NCI-H1694 treated with DMSO at 0.1 percent for 48 hours (cell line): ENCODE measurements at places on chromosomes 12 and 14.

DNA sequence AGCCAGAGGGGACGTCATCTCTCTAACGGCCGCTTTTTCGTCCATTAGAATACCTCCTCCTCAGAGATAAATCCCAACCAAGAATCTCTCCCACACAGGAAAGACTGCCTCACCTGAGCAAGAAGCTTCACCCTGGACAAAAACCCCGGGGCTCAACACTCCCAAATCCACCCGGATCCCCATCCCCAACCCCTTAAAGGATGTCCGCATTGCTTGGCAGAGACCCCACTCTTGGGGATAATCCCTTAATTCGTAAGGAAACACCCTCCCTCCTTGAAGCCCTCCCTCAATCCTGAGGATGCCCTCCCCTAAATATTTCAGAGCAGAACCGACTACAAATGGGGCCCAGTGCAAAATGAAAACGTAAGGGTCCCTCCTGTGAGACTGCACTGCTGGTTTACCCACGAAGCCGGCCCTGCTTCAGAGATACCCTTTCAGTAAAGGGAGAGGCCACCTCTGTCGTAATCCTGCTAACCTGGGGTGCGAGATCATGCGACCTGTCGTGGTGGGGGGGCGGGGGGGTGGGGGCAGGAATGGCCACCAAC is 655 bp upstream of the DYNLL1 start:
- DNase-seq = no peak

DNA sequence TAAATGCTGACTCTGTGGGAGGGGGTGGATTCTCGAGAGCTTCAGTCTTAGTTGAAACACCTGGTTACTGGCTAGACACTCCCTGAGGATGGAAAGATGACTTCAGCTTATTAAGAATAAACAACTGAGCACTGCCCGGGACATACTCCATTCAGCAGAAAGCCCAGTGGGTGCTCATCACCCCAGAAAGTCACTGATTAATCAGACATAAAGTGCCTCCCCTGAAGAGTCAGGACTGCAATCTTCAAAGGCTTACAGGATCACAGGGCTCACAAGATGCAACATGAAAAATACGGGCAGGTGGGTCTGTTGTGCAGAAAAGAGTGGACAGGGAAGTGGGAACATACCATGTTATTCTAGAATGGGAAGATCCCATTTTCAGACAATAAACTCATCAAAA is 207.0 kb downstream of the CALM1 start:
- no peak for DNase-seq

GRCh38 chr14:78968265-78968664 is 798.1 kb downstream of the NRXN3 start:
- DNase-seq = no peak

GRCh38 chr12:104662908-104663307 is 206.2 kb downstream of the CHST11 start:
- DNase-seq = peak; percentile 21

DNA sequence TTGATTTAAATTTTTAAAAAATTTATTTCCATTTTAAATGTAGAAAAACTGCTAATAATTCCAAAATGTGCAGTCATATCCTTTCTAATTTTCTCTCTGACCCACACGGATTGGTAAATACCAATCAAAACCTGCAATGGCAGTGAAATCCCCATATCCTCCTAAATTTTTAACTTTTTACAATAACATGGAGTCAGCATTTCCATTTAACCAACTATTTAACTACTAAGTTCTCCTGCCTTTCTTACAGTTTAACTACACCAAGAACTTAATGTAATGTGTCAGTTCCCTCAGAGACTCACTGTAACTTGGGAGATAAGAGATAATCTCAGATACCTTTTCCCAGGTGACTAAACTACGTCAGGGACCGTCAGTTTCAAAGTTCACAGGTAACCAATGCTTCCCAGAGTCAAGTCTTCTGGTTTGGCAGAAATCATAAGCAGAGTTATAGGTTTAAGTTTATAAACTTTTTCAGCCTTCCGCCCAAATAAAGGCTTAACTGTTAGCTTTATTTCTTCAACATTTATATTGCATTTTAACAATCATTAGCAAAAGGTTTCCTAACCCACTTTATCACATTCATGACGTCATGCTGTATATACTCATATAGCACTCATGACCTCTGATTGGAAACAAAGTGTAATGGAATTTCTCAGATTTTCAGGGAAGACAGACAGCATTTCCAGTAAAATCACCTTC is 7.6 kb downstream of the KRAS start:
- DNase-seq = no peak

- DNase-seq = no peak
Measured at GRCh38 chr12:5520037-5520436, 88.1 kb downstream of the NTF3 start.

DNA sequence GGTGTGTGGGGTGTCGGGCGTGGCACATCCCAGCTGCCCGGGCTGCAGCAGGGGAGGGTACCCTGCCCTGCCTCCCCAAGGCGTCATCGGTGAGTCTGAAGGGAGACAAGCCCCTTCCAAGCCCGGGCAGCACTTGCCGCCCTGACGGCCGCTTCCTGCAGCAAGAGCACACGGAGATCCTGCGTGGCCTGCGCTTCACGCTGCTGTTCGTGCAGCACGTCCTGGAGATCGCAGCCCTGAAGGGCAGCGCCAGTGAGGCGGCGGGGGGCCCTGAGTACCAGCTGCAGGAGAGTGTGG is 10.1 kb upstream of the PUS1 start:
- no peak for DNase-seq

- peak; percentile 46 for DNase-seq
Measured at GRCh38 chr12:49336645-49337584, at the start of gene C1QL4. Gene C1QL4, minus strand, starts transcription at chr12:49337188. Its CDS starts 711 bp downstream, at chr12:49336477.

DNA sequence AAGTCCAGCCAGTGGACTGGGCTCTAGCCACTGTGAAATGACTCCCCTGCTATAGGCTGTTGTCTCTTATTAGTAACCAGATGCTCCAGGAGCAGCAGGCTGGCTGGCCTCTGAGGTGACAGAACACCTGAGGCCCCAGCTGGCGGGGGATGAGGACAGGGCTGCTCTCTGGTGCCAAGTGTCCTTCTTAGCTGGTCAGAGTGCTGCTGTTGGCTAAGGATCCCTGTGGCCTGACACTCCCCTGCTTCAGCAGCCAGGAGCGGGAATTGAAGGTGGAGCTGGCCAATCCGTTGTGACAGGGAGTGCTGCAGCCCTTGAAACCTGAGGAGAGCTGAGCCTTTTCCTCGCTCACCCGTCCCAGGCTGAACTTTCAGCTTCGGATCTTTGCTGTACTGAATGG is 30.7 kb downstream of the TMEM229B start:
- DNase-seq = no peak

DNA sequence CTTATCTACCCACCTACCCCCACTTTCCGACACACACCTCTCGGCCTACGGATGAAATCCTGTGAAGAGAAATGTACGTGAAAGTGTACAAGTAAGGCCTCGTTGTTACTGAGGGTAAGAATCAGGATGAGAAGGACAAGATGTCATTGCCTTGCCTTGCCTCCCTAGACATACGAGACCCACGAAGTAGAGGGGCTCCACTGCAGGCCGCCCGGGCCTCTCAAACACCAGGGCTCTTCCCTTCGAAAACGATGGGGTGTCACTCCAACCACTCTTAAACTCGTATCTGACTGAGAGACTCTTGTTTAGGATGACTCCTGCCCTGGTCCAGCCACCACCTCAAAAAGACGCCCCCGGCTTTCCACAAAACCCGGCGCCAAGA is 498 bp downstream of the RACGAP1 start:
- no peak for DNase-seq

GRCh38 chr12:66048218-66048834 is 82.2 kb downstream of the LLPH start:
- no peak for DNase-seq

GRCh38 chr14:67357969-67358354 is 1.6 kb downstream of the ATP6V1D start:
- no peak for DNase-seq

DNA sequence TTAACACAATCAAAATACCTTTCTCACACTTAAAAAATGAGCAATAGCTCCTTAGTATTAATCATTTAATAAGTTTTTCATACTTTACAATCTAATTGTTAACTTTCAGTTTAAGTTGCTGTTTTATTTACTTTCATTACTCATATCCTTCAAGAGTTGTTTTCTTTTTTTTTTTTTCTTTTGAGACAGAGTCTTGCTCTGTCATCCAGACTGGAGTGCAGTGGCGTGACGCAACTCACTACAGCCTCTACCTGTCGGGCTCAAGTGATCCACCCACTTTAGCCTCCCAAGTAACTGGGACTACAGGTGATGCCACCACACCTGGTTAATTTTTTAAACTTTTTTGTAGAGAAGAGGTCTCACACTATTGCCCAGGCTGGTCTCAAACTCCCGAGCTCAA is 16.1 kb downstream of the ZBTB1 start:
- no peak for DNase-seq

GRCh38 chr12:90991952-90992465 is 12.8 kb downstream of the EPYC start:
- DNase-seq = no peak

GRCh38 chr12:22169376-22169775 is 123.4 kb downstream of the CMAS start:
- DNase-seq = no peak

DNA sequence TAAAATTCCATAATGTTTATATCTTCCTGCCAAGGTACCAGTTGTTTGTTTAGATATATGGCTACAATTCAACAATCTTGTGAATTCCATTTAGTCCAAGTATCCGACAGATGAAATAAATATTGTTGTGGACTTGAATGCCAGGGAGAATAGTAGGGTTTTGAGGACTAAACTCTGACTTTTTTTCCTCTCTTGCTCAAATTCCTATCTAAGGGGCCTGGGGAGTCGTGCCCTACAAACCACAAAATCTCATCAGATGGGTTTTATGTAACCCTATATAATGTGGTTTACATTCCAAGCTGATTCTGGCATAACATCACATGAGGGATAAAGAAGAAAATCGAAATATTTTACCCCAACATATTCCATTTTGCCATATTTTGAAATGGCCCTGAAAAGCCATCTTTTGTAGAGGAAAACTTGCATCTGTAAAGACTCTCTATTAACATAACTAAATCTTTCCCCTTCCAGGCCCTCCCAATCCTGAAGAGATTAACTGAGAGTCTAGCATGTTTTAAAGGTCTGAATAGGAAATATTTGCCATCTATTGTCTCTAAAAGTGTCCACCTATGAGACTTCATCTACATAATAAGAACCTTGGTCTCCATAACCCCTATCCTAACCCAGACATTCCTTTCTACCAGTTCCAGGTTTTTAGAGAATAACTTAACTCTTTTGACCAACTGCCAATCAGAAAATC is 184.7 kb upstream of the KITLG start:
- no peak for DNase-seq

GRCh38 chr14:90397425-90398314 is 841 bp downstream of the CALM1 start:
- DNase-seq = peak; percentile 44

DNA sequence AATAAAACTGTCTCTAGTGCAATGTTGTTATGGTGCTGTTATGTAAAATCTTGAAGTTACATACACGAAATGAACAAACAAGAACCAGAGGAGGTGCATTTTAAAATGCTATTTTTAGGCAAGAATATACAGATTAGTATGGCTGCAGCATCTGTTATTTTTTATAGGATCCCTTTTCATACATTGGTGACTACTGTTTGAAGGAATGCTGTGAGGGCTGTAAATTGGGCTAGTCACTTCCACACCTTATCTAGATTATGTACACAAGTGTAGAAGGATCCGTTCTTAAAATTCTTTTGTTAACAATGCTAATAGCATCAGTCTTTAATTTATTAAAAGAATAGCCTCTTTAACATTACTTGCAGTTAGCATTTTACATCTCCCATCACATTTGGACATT is 284.3 kb upstream of the MDGA2 start:
- no peak for DNase-seq

GRCh38 chr12:68957273-68957672 is 24.3 kb upstream of the CPM start:
- no peak for DNase-seq

GRCh38 chr12:76694369-76694768 is 69.5 kb upstream of the ZDHHC17 start:
- DNase-seq = no peak

DNA sequence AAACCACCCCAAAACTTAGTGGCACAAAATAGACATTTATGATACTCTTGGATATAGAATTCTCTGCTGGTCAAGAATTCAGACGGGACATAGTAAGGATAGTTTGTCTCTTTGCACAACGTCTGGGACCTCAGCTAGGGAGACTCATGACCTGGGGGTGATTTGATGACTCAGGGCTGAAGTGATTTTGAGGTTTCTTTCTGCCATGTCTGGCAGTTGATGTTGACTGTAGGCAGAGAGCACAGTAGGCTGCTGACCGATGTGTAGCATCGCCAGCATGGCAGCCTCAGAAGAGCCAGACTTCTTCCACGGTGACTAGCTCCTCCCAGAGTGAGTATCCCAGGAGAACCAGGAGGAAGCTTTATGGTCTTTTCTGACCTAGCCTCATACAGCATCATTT is 88.9 kb upstream of the FRMD6 start:
- DNase-seq = no peak

- DNase-seq = no peak
Measured at GRCh38 chr12:127393896-127394295, 873.1 kb upstream of the TMEM132C start.

DNA sequence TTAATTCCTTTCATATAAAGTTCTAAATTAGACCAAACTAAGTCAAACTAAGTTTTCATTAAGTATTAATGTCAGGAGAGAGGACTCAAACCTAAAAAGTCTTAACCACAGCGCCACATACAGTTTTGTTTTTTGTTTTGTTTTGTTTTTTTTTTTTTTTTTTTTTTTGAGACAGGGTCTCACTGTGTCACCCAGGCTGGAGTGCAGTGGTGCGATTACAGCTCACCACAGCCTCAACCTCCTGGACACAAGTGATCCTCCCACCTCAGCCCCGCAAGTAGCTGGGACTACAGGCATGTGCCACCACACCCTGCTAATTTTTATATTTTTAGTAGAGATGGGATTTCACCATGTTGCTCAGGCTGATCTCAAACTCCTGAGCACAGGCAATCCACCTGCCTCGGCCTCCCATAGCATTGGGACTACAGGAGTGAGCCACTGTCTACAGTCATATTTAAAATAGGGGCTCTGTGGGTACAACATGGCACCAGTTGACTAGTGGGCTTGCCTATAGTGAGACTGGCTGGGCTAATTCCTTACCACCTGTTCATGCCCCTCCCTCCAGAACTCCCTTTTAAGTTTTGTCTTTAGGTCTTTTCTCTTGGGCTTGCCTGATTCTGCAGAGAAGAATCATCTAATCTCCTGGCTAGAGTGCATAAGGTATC is 110.2 kb downstream of the PPP2R5E start:
- DNase-seq = no peak

DNA sequence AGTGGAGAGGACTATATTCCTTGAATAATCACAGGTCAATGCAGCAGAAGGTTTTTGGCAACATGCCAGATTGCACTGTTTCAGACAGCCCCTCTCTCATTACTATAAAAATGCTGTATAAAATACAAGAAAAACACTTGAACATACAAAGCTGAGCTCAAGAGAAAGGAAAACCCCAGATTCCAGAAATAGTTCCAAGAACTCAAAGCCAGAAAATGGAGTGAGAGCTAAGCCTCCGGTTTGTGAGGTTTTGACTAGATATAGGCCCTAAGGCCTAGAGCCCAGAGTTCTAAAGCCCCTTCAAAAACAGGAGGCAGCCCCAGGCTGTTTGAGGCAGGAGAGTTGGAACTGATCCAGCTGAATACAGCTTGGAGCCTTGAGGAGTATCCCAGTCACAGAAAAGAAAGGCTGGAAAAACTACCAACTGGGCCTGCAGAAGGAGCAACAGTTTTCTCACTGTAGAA is 29.4 kb upstream of the ACTN1 start:
- DNase-seq = no peak
